Gastroesophageal sphincter (tissue), 4 donors: ENCODE measurements at places on chromosomes 5 and 9. TPM values are rescaled to one million over a fixed set of nuclear protein-coding genes. Genes with fewer than 3 reads are reported as not detected.

- ATAC-seq, result no peak
Measured at GRCh38 chr5:1745123-1745795, 54.4 kb downstream of the MRPL36 start.

AK3 gene
- 107 TPM for total RNA-seq

SEMA5A gene
- 2.3 TPM for total RNA-seq

- ATAC-seq, result peak; percentile 61
Measured at GRCh38 chr9:98944057-98944733, 488 bp downstream of the COL15A1 start.

- ATAC-seq, result no peak
Measured at GRCh38 chr5:140399979-140400729, 1.5 kb upstream of the ANKHD1 start.

- ATAC-seq, result no peak
Measured at GRCh38 chr5:139385061-139386049, 2.3 kb upstream of the SLC23A1 start.

DNA sequence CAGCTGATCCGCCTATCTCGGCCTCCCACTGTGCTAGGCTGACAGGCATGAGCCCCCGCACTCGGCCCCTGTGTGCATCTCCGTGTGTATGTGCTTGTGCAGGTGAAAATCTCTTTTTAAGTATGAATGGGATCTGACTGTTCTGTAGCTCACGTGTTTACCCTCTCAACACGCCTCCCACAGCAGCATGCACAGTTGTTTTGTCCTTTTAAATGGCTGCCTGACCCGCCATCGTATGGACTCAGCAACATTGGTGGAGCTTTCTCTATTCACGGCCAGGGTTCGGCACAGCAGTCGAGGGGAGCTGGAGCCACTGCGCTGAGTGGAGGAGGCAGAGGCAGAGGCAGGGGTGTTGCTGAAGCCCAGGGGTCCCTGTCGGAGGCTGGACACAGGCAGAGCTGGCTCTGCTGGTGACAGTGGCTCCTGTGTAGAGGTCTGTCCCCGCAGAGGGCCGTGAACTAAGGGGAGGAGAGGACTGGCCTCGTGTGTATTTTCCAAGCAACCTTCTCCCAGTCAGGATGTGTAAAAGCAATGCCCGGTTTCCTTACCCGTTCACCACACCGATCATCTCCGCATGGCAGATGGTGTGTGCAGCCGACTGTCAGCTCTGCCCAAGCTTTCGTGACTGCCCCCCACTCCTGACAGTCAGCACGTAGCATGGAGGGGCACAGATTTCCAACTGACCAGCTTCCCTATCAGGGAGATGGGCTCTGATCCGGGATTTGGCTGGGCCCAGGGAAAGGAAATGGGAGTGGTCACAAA, 37.3 kb downstream of the MRPL36 start:
- no peak for ATAC-seq

NMUR2 gene
- total RNA-seq, result not detected

FBXO38 gene
- total RNA-seq, result 49.0 TPM

TLX3 gene
- total RNA-seq, result not detected
